Stimulated activated CD4-positive, alpha-beta T cell treated with anti-CD3 and anti-CD28 coated beads, Interleukin-15, amount 100 ng/mL, for 48 hours (primary cell): ENCODE measurements at places on chromosomes 7 and 10.

- DNase-seq: no peak
Measured at GRCh38 chr7:102978284-102978683, 65.5 kb downstream of the LRRC17 start.

DNA sequence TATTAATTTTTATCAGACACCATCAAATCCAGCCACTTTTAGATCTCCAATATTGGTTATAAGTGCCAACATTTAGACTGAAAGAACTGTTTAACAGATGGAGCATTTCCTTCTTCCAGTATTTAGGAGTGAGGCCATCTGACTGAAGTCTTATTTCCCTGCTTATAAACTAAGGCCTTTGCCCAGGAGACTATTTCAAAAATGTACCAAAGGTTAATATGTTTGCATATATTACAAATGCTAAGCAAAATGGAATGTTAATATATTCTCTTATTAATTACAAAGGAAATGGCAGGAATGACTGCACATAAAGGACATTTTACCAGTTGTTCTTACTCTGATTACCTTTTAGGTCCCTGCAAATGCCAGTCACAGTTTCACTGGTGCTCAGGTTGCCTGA lies 238.9 kb upstream of the PLXNA4 start:
- no peak for DNase-seq

DNA sequence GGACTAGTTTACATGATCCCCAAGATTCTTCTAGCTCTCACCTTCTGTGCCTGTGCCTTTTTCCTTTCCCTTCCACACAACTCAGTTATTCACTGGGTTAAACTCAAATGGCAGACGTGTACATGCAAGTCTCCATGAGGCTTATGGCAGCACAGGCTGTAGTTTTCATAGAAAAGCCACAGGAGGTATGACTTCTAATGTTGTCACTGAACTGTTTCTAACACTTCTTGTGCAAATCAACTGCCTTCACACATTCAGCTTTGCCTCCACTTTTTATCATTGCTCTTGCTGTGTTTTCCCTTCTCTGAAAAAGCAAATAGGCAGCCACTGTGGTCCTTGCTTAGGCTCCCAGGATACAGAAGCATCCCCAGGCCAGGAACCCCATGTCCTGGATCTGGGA lies 5.3 kb upstream of the GIMAP5 start:
- DNase-seq: no peak

- DNase-seq: no peak
Measured at GRCh38 chr7:6385110-6385781, 62.5 kb downstream of the DAGLB start.

DNA sequence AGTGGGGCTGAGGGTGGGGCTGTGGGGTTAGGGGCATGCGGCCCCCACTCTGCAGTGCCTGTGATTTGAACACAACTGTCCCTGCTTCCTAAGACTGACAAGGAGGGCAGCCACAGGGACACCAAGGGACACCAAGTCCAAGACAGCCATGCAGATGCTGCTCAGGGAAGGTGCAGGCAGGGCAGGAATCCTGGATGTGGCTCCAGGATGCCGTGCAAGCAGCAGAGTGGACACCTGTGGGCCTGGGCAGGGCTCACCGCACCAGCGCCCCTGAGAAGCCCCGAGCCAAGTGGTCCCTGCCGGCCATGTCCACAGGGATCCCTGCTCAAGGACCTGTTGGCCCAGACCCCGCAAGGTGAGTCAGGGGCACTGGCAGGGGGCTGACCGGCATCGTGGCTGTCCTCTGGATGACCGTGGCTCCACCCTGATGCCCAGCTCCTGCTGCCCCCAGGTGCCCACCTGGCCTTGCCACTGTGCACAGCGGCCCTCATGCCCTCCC lies 58.5 kb downstream of the STK32C start:
- no peak for DNase-seq

- no peak for DNase-seq
Measured at GRCh38 chr10:112774798-112775197, 175.2 kb upstream of the TCF7L2 start.

- no peak for DNase-seq
Measured at GRCh38 chr10:108039821-108040584, 875.5 kb upstream of the SORCS1 start.

DNA sequence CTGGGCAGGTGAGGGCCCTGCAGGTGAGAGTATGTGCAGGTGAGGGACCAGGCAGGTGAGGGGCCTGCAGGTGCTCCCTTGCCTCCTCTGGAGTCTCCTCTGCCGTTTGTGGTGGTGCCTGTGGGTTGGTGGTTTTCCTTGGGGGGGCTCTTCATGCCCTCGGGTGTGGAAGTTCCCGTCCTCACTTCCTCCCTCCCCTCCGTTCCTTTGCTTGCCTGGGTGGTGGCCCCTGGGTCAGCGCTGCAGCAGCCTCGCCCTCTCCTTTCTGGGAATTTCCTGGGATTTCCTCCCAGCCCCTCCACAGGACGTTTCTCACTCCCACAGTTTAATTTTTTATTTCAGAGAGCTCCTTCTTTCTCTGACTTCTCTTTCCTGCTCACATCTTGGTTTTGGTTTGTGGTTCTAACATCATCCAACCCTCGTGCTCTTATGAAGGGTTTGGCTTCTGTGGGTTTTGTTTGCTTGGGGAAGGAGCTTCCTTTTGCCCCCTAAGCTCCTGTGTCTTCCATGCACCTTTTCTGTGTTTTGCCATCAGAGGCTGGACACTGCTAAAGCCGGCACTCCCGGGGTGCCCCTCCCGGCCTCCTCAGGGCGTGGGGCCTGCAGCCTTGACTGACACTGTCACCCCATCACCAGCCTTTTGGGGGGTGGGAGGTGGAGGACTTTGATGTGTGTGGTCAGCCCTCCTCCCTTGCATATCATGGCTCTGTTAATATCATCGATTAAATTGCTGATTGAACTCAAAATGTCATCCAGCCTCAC lies 29.2 kb upstream of the ADGRA1 start:
- DNase-seq: no peak

DNA sequence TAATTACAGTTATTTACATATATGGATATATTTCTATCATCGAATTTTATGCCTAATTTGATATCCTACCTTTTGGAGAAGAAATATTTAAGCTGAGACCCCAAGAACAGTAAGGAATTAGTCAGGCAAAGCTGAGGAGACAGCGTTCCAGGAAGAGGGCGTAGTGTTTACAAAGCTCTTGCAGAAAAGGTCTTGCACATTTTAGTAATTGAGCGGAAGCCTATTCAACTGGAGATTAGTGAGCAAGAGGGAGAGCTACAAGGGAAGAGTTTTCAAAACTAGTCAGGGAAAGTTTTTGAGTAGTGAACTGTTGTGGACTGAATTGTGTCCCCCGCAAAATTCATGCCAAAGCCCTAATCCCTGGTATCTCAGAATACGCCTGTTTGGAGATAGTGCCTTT lies 26.5 kb upstream of the POU6F2 start:
- no peak for DNase-seq

- DNase-seq: no peak
Measured at GRCh38 chr10:75940742-75941141, 509.3 kb downstream of the LRMDA start.

DNA sequence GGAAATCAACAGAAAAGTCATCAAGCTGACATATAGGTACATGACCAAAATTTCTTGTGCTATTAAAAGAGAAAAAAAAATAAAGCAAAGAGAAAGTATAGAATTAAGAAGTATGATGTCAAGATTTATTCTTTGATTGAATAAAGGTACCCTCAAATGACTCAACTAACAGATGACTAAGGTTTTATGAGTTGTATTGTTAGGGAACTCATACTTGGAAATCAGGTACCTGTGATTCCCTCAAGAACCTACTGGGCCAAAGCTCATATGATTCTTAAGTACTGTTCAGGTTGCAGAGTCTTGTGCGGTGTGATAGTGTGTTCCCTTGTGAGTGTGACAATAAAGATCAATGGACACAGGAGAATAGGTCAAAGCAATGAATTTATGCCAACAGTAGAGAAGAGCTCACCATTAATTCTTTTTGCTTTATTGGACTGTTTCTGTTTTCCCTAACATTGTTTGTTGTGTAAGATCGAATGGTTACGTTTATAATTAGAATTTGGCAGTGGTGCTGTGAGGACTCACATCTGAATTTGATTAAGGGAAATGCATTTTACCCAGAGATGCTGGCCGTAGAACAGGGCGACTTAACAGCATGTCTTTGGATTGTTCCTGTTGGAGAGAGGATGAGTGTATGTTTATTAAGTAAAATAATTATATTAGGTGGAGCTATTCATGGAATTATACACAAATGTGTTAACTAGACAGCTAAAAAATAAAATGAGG lies 293.2 kb upstream of the SEMA3D start:
- no peak for DNase-seq

DNA sequence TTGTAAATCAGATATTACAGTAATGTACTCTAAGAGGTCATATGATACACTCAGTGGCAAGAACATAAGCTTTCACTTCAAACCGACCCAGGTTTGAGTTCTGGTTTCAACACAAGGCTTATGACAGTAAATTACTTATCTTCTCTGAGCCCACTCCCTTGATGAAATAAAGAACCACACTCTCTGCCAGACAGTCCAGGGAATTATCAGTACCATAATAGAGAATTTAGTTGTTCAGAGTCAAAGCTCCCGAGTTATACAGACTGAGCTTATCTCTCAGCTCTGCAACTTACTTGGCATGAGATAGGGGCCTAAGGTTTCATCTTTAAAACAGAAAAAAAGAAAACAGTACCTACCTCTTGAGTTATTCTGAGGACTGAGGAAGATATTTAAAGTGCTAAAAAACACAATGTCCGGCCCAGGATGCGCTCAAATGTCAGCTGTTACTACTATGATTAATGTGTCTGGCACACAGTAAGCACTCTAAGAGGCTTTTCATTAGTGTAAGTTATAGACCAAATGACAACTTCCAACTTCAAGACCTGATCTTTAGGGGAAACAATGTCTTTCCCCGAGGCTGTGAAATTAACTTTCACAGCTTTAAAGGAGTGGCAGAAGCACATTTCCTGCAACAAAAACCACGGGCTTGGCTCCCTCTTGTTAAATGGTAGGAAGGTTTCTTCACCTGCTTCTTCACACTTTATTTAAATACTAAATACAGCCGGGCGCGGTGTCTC lies 38.1 kb downstream of the UBE2H start:
- no peak for DNase-seq

- no peak for DNase-seq
Measured at GRCh38 chr10:47031901-47032465, 120.8 kb downstream of the PTPN20 start.

DNA sequence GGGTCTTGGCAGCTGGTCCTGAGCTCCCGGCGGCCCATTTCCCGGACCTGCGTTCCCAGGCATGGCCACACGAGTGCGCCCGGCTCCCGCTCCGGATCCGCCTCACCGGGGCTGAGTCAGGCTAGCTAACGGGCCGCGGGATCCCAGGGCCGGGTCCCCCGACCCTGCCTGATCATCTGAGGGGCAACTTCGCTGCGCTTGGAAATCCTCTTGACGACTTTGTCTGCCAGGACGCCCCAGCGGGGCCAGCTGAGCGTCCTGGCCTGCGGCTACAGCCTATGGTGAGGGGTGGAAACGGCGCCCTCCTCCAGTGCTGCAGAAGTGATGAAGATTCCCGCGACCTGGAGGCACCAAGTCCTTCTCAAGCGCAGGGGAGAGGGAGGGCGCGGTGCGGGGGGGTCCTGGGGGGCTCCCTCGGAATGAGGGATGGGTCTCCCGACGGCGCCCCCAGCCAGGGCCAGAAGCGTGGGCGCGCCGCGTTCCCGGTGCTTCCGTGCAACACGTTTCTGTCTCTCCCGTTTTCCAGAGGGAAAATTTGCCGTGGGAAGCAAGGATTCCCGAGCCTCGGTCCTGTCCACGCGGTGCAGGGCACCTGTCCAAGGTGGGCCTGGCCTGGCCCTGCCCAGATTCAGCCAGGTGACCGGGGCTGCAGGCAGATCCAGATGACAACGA lies 212.4 kb downstream of the CCSER2 start:
- peak; percentile 57 for DNase-seq

DNA sequence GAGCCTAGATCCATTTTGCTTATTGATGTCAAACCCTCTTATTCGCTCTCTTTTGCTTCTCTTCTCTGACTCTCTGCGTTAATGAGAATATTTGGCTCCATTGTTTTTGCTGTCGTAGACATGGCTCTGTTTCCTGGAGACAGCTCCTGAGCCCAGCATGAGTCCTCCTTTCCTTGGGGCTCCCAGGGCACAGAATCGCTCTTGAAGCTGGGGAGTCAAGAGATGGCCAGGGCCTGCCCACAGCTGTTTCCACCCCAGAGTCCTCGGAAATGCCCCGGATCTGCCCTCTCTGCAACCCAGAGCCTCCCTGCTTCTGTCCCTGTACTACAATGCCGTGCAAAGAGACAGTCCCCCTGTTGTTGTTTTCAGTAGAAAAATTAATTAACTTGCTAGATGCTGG lies 566.7 kb upstream of the FOXK1 start:
- DNase-seq: no peak

GRCh38 chr10:125055446-125055845 lies 104.9 kb downstream of the CTBP2 start:
- DNase-seq: no peak

DNA sequence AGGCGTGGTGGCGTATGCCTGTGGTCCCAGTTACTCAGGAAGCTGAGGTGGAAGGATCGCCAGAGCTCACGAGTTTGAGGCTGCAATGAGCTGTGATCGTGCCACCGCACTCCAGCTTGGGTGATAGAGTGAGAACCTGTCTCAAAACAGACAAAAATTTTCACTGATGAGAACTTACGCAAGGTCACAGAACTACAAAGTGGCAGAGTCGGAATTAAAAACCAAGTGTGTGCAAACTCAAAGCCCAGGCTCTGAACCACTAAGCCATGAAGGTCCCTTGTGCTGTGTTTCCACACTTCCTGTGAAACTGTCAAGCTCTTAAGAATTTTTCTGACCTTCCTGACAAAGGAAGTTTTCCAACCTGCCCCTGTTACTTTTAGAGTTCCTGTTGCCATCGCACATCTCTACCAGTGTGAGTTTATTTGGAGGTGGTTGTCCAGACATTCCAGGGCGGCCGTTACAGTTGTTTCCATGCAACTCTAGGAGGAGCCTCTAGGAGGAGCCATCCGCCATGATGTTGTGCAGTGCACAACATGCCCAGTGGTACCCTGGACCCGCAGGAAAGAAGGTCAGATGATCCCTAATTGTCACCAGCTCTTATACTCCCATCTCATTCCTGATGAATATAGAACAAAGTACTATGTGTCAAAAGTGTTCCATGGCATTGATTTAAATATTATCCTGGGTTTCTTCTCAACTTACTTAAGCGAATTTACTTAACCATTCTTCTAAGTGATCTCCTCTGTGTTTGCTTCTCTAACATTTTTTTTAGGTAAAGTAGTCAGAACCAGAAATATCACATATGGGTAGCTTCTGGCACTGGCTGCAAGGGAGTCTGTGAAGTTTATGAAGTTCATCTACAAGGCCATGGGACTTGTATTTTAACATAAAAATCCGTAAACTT lies 49.0 kb upstream of the LYZL1 start:
- DNase-seq: no peak
